ENCODE measurements at places on chromosomes 7 and 10. TPM values are rescaled to one million over a fixed set of nuclear protein-coding genes. Genes with fewer than 3 reads are reported as not detected.

- no peak for DNase-seq
These were observed 185.9 kb downstream of the CRPPA start for GRCh38 chr7:16235147-16236114.

DNA sequence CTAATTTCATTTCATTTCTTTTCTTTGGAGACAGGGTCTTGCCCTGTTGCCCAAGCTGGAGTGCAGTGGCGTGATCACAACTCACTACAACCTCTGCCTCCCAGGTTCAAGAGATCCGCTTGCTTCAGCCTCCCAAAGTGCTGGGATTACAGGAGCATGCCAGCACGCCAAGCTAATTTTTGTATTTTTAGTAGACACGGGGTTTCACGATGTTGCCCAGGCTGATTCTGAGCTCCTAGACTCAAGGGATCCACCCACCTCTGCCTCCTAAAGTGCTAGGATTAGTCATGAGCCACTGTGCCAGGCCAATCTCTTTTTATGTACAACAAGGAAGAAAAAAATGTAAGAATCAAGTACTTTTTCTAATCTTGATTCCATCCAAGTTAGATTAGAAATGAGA, 10.7 kb upstream of the KMT2E start:
- DNase-seq, result no peak

- no peak for DNase-seq
These were observed 48.1 kb downstream of the ATRNL1 start for GRCh38 chr10:115141254-115141653.

FAM241B gene
- total RNA-seq, result not detected
